T-helper 1 cell (primary cell): ENCODE measurements at places on chromosomes 6 and 20.

DNA sequence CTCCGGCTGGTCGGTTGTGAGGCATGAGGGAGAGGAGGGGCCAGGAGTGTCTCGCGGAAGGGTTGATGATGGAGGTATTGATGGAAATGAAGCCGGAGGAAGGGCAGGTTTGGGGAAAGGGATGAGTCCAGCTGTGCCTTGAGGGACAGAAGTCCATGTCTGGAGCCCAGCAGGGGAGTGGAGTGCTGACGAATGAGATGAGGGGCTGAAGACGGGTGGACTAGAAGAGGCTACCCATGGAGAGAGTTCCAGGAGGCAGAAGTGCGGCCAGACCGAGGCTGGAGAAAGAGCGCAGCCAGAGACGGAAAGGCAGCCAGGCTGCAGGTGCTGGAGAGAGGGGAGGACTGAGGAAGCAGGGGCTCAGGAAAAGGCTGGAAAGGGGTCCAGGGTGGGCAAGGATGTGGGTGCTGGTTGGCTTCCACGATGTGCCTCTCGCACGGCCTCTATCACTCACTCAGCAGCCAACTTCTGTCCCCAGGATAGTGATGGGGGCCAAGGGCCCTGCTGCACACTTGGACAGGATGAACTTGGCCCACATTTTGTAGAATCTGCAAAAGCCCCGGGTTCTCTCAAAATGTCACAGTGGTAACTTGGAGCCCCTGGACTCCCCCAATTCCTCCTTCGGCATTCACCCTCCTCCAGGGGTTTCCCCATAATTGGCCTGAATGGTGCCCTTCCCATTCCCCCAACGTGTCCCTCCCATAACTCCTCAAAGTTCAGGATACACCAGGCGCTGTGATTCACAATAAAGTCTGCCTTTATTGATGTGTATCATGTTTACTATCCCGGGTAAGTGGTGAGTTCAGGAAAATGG lies 627 bp upstream of the EIF6 start:
- no peak for DNase-seq

DNA sequence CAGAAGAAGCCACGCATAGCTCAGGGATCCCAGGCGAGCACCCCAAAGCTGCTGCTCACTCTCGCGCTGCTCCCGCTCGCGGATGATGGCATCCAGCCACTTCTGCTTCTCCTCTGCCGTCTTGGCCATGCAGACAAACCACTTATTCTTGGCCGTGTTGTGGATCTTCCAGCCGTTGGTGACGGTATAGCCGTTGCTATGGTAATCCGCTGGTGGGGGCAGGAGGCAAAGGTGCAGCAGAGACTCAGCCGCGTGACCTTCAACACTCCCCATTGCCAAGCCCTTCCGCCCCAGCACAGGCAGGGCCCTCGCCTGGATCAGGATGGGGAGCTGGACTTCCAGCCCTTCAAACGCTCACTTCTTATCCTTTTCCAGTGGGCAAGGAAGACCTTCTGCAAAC lies 136.9 kb downstream of the PREX1 start:
- DNase-seq: no peak

DNA sequence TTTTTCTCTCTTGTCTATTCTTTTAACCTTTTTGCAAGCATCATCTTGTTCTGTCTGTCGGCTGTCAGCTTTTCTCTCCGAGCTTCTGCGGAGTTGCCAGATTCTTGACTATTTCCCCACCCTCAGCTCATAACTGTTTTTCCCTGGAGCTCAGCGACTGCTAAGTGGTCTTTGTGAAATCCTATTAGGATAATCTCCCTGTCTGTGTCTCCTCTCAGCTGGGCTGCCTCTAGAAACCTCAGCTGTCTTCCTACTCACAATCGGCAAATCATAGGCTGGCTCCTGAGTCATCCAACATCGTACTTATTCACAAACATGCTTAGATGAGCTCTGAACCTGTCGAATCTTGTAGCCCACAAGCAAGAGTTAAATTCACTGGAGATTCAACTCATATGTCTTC lies 332.3 kb downstream of the PTPRT start:
- no peak for DNase-seq

GRCh38 chr20:1357921-1358671 lies 29.2 kb upstream of the SDCBP2 start:
- no peak for DNase-seq

GRCh38 chr20:37902504-37903313 lies at the start of gene VSTM2L:
Gene VSTM2L, plus strand, starts transcription at chr20:37903127. Its CDS starts 224 bp downstream, at chr20:37903351.
- DNase-seq: no peak

GRCh38 chr20:34525709-34526416 lies 9.6 kb downstream of the DYNLRB1 start:
- DNase-seq: no peak

- DNase-seq: no peak
Observed at GRCh38 chr20:56411759-56412472, at the start of gene CASS4. Gene CASS4, plus strand, starts transcription at chr20:56412260. Its CDS starts 199 bp downstream, at chr20:56412459.

DNA sequence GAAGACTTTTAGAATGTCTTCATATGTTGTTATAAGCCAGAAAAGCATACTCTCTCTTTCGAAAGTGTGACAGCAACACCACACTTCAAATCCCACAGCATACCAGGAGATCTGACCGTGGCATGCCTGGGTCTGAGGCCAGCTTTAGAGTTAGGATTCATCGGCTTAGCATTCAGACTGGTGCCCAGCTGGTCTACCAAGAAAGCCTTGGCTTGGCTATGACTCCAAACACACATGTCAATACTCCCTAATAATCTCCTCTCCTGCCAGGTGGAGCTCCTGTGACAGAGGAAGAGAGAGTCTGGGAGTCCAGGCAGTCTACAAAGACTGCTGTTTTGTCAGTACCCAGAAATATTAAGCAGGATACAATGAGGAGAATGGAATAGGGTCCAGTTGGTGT lies 77.1 kb upstream of the MAN1A1 start:
- DNase-seq: no peak

DNA sequence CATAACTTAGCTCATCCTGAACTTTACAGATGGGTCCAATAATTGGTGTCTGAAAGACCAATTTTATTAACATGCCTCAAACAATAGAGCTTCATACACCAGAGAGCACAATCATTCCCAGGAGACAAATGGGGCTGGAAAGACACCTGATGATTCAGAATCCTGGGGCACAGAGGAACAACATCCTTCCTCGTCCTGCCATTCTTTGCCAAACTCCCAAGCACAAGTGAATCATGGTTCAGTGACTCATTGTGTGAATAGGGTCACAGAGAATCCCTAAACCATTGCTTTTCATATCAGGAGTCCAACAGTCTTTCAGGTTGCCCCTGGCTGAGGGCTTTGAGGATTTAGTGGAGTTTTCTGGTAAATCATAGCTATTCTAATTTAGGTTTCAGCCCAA lies 266.4 kb upstream of the BMP2 start:
- no peak for DNase-seq

- no peak for DNase-seq
Observed at GRCh38 chr6:21845439-21846140, 252.0 kb downstream of the SOX4 start.

DNA sequence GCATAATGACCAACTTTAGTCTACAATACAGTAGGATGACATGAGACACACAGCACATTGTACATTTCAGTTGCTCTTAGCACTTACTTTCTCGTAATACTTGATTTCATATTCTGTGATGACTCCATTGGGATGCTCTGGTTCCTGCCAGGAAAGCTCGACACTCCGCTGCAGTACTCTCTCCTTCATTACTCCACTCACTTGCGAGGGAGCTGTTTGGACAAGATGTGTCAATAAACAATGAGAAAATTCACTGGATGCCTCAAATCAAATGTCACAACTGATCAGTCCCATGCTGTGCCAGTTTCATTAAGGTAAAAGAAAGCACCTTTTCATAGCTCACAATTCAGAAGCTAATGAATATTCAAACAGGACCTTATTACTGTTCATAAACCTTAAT lies 147.1 kb downstream of the EPHA7 start:
- no peak for DNase-seq

GRCh38 chr6:155399062-155399744 lies 56.4 kb downstream of the NOX3 start:
- DNase-seq: no peak

DNA sequence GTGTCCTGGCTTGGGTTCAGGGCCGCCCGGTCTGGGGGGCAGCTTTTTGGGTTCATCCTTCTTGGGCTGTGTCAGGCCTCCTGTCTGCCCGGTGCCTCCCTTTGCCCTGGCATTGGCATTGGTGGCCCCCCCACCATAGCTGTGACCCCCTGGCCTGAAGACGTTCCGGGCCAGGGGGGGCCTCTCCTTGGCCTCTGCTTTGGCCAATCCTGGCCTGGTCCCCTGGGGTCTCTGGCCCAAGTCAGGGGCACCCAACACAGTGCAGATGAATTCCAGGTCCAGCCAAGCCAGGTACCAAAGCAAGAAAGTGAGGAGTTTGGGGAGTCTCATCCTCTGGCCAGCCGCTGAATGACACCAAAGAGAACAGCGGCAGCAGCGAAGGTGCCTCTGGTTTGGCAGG lies 429 bp downstream of the GDF5 start:
- no peak for DNase-seq

DNA sequence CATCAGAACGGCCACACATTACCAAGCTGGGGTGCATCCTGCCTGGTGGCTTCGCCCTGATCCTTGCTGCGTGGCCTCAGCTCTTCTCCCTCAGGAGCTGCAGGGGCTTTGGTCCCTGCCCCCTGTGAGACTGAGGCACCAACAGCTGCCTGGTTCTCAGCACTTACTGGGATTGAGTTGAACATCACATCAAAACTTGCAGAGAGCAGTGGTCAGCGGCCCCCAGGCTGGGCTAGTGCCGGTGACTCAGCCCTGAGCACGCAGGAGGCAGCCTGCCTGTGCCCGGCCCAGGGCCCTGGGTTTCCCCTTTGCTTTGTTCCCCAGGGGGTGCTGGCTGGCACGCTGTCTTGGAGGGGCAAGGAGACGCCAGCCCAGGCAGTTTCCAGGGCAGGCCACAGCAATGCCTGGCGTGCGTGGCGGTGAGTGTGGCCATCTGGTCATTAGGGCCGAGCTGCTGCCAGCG lies 63.3 kb downstream of the DLL1 start:
- DNase-seq: no peak

DNA sequence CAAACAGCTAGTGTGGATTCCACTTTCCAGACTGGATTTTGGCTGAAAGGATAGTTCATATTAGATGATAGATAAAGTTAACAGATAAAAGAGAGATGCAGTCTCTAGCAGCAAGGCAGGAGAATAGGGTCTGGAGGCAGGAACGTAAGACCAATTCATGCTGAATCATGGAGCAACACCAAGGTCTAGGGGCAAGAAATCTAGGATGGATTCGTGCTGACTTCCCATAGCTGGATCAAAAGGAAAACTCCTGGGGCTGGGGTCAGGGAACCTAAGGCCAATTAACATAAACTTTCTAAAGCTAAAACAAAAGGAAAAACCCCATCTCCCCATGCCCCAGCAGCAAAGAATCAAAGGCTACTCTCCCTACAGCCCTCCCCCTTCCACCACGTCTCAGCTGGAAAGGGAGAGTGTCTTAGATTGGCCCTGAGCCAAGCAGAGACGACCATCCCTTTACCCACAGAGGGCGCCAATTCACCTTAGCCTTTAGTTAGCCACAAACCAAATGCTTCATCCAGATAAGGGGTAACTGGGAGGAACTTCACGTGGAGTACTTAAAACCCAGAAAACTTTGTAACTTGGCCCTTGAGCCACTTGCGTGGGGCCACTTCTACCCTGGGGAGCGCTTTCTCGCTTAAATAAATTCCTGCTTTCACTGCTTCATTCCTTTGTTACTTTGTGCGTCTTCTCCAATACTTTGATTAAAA lies 7.6 kb downstream of the TREM1 start:
- DNase-seq: no peak

- DNase-seq: no peak
Observed at GRCh38 chr6:25473447-25473846, 178.6 kb upstream of the SCGN start.

GRCh38 chr6:97174471-97174870 lies 108.5 kb downstream of the MMS22L start:
- DNase-seq: no peak

GRCh38 chr6:4957521-4958231 lies 46.2 kb downstream of the RPP40 start:
- no peak for DNase-seq

- no peak for DNase-seq
Observed at GRCh38 chr6:47042275-47042791, at the start of gene ADGRF1. Gene ADGRF1, minus strand, starts transcription at chr6:47042332. Its CDS starts 13,271 bp downstream, at chr6:47029061.

GRCh38 chr6:29487131-29487530 lies 625 bp downstream of the MAS1L start:
- no peak for DNase-seq

GRCh38 chr6:105907301-105907700 lies 178.8 kb upstream of the PRDM1 start:
- no peak for DNase-seq

GRCh38 chr6:1379788-1380147 lies 9.6 kb upstream of the FOXF2 start:
- DNase-seq: no peak

- no peak for DNase-seq
Observed at GRCh38 chr20:2729791-2730190, 37.2 kb downstream of the EBF4 start.

DNA sequence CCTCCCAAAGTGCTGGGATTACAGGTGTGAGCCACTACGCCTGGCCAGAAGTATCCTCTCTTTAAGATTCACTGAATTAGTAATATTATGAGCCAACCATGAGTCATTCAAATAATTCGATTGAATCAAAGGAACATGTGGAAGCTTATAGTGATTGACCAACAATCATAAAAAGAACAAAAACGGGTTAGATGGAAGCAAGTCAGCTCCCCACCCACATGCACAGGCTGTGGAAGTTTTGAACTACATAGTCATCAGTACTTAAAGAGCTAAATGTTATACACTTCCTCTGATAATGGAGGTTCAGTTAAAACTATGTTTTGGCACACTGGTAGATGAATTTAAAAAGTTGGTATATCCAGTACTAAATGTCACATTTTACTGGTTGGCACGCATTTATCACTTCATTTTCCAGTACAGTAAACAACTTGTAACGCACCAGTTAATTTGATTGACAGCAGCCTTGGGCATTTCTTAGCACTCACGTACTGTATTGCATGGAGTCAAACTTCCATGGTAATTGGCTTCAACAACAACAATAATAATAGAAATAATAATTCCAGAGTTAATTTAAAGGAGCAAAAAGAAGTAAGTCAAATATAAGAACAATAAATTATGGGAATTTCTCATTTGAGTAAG lies 1107.3 kb upstream of the MAP3K7 start:
- no peak for DNase-seq

DNA sequence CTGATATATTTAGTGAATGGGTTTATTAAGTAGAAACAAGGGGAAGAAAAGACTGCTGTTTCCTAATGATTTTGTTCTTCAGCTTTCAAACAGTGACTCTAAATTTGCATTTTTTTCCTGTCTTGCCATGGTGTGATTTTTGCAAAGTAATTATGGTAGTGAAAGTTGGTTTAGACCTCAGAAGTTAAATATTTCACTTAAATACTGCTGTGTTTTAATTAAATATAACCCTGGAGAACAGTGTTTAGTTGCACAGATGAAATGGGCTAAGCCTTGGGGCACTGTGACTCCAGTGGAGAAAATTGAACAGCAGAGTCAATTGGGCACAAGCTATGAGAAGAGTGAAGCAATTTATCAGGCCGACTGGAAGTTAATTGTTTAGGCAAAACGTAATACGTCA lies 111.1 kb upstream of the MCHR2 start:
- DNase-seq: no peak

DNA sequence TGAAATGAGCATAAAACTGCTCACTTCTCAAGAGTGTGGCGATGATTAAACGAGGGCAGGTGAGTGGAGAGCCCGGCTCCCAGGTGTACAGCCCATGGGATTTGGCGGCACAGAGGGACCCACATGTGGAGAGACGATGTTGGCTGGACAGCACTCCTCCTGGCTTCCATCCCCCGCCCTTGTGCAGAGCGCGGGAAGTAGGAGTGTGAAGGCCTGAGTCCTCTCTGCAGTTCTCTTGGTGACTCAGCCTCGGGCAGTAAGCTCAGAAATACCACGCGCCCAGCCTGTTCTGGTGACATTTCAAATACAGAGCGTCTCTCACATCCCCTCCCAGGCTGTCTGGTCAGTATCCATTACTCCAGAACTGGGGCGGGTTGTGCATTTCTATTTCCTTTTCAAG lies 94.2 kb upstream of the SRSF6 start:
- DNase-seq: no peak
